ENCODE measurements at places on chromosomes 16 and 17.

DNA sequence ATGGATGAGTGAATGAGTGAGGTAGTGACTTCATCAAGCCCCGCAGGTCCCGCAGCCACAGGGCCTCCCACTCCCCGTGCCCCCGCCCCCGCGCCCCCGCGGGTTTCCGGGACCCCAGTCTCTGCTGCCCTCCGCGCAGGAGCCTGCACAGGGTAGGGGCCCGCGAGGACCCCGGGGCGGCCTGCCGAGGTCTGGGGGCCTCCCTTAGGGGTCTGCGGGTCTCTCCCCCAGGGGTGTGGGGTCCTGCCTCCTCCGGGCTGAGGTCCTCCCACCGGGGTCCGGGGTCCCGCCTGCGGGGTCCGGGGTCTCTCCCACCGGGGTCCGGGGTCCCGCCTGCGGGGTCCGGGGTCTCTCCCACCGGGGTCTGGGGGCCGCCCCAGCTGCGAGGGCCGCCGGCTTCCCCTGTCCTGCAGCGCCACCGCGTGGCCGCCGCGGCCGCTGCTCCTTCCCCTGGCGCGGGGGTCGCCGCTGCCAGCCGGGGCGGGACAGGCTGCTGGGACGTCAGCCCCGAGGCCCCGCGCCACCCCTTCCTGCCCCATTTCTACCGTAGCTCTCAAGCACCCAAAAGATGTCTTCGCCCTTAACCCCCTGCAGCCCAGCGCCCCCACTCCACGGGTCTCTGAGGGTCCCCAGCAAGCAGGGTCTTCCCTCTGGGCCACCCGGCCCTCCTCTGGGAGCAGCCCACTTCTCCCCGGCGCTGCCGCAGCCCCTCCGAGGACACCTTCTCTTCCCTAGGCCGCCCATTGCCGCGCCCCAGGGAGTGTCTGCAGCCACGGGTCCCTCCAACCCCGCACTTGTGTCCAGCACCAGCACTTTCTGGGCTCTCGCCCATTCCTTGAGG lies 10.4 kb upstream of the CHMP6 start:
- peak; percentile 34 for DNase-seq

GRCh38 chr16:55497558-55497957 lies 11.3 kb upstream of the LPCAT2 start:
- no peak for DNase-seq

DNA sequence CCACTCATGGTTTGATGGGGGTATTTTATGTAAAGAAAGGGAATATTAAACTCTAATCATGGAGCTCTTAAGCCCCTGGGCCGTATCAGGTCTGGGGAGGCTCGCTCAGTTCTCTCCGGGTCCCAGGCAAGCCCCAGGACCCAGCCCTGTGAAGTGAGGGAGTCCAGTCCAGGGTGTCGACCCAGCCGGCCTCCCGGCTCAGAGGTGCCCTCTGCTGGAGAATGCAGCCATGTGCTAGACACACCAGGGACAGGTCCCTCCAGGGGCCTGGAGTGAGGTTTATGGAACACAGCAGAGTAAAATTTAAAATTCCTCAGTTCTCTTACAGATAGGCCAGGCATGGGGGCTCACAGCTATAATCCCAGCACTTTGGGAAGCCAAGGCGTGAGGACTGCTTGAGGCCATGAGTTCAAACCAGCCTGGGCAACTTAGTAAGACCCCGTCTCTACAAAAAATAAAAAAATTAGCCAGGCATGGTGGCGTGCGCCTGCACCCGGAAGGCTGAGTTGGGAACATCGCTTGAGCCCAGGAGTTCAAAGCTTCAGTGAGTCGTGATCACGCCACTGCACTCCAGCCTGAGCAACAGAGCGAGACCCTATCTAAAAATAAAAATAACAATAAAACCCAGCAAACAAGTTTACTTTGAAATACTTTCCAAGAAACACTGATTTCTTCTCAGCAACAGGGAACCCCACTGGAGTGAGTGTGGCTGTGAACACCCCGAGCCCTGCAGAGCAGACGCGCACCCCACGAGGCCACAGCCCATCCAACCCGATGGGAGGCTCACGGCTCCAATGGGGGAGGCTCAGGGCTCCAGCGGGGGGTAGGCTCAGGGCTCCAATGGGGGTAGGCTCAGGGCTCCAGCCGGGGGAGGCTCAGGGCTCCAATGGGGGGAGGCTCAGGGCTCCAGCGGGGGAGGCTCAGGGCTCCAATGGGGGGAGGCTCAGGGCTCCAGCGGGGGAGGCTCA lies 72.2 kb downstream of the ZNF778 start:
- peak; percentile 63 for DNase-seq

DNA sequence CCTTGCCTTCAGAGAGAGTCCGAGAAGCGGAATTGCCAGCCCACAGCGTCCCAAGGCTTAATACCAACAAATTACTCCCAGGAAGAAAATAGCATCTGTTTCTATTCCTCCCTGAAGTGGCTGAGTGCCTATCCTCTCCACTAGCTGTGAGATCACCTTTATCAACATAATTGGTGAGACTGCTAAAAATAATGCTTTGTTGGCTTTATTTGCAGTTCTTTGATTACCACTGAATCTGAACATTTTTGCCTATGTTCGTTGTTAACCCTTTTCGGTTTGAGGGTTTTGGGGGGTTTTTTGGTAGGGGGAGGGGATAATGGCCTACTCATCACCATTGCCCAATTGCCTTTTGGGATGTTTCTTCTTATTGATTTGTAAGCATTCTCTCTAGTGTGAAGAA lies 31.0 kb downstream of the MMP15 start:
- no peak for DNase-seq

GRCh38 chr16:79165506-79165905 lies 435.0 kb downstream of the MAF start:
- no peak for DNase-seq

- DNase-seq: no peak
Measured at GRCh38 chr16:5715155-5715554, 617.6 kb upstream of the EEF2KMT start.

- DNase-seq: no peak
Measured at GRCh38 chr16:87460936-87461335, 31.9 kb downstream of the ZCCHC14 start.

DNA sequence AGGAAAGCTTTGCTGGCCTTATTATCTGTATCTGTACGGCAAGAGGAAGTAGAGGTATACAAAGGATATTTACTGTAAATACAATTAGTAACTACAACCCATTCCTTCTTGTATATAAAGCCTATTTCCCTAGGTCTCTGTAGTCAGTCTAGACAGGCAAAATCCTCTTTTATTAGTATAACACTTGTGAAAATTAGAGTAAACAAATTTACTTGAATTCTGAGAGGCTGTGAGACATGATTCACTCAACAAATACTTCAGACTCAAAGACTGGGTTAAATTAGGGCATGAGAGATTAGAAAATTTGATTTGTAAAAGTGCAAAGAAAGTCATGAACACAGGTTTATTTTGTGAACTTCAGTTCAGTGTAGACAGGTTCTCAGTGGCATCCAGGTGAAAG lies 30.9 kb upstream of the CDH8 start:
- no peak for DNase-seq

- DNase-seq: no peak
Measured at GRCh38 chr16:89958068-89958467, 9.5 kb downstream of the DEF8 start.

- no peak for DNase-seq
Measured at GRCh38 chr16:11583166-11583565, 3.6 kb downstream of the LITAF start.
